Stimulated activated CD4-positive, alpha-beta T cell treated with anti-CD3 and anti-CD28 coated beads, Interleukin-1b, Interleukin-23, amount 100 ng/mL, for 1 hour (primary cell): ENCODE measurements at places on chromosomes 12 and 14.

DNA sequence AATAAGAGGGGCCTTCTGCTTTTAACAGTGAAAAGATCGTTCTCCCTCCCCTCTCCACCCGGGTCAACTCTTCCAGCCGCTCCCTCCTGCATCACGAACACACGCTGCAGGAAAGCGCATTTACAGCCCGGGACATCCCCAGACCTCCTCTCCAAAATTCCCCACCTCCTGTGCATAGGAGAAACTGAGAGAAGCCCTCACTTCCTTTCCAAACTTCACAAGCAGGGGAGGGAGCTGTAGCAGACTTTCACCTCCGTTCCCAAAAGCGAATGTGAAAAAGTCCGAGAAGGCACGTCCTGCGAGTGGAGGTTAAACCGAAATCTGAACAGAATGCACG lies 513 bp downstream of the BCAT1 start:
- peak; percentile 10 for DNase-seq

DNA sequence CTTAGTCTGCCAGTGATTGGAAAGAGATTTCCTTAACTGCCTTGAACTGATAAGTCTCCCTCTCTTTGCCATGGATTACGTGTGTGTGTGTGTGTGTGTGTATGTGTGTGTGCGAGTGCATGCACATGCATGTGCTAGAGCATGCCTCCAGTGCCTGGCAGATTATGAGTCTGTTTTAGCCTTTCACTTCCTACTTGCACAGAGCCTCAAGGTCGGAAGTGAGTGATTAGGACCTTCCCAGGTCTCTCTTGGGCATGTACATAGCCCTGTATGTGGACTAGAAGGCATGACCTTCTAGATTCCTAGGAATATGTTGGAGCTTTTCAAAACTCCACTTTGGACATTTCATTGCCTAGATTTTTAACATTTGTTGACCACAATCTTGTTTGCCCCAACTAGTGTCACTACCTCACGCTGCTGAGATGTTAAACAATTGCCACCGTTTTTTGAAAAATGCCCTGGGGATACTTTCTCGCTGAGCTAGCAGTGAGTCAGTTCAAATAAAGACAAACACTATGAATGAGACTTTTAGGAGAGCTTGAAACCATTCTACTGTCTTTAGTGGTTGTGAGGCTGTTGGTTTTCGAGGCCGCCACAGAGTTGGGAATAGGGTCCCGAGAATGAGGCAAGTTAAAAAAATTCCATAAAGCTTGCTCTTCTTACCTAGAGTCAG lies 28.2 kb downstream of the KIAA0586 start:
- no peak for DNase-seq

DNA sequence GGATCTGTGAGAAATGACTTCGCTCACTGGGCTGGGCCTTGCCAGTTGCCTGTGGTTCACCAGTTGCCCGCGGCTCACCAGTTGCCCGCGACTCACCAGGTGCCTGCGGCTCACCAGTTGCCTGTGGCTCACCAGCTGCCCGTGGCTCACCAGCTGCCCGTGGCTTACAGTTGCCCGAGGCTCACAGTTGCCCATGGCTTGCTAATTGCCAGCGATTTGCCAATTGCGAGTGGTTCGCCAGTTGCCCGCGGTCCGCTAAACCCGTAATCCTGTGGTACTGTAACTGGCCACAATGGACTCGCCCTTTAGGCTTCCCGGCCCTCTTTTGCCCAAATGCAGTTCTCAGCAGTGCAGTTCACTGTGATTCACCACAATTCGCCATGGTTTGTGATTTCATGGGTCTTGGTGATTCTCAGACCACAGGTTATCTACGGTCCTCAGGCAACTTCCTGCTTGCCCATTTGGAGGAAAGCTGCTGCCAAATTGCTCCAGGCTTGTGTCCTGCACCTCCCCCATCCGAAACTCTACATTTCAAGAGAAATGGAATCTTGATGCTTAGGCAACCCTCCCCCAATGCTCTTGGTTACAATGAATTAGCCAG lies 15.0 kb upstream of the MEG3 start:
- DNase-seq: no peak

DNA sequence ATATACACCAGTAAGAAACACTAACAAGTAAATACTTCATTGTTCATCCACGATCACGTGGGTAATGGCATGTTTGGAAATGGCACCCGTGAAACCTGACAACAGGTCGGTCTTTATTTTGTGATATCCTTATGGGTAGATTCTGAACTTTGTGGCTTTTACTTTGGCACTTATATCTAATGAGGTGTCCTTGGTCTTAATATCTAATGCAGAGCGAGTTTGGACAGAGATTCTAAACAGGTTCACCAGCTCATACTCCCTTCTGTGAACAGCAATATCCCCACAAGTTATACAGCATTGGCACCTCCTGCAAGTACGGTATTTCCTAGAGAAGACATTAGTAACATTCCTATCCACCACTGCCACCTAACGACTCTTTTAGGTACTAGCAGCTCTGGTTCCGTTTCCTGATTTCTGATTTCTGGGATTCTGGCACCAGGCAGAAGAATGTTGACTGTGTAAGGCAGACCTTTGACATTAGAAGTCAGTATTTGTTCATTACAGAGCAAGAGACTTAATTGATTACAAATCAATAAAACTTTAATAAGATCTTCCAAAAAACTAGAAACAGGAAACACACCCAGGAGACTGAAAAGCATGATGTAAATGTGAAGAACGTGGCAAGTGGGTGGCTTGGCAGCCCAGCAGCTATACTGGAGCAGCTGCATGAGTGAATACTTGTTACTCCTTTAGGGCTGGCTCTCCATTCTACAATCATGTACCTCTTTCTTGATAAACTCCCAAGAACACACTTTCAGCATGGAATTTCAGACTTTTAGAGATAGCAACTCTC lies 2.5 kb downstream of the ANG start:
- DNase-seq: no peak

DNA sequence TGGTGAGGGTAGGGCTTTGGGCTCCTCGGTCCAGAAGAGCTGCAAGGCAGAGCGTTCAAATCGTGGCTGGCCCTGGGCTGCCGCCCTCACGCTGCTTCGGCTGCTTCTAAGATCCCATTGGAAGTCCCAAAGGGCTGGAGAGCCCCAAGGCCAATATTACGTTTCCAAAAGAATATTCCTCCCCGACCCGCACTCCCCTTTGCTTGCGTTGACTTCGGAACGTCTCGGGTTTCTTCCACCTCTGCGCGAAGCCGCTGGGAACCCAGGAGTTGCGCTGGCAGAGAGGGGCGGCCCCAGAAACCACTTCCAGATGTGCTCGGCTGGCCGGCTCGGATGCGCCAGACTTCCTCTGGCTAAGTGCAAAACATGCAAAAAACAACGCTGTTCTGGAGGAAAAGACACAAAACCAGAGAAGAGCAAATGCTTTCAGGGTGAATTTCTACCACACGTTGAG lies at the start of gene GLT8D2:
Gene GLT8D2 (minus strand): TSS at position 285 of the 454 bp plus-strand sequence. CDS start 30,539 bp downstream, outside the sequence.
- no peak for DNase-seq
